Natural killer cell (primary cell): ENCODE measurements at places on chromosomes 2 and 18.

DNA sequence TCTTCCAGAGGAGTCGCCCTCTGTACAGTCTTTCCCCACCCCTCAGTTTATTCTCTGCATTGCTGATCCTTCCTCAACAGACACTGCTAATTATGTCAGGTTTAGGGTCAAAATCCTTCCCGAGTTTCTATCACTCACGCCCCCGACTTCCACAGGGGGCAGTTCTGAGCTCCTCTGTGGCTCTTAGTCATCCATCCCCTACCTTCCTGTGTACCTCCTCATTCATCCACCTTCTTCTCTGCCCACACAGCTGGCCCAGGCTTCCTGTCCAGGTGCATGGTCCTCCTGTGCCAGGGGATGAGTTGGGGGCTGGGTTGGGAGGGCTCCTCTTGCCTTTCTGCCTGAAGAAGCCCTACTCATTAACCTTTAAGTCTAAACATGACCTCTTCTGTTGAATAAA is 202.9 kb downstream of the ARL4C start:
- no peak for DNase-seq
- peak overlapping the region; percentile 99 for H3K27ac ChIP-seq
- H3K4me3 ChIP-seq, result no peak overlapping the region
- H3K27me3 ChIP-seq, result no peaks in the 10 kb centered on the region
- H3K36me3 ChIP-seq, result no peaks in the 10 kb centered on the region

GRCh38 chr2:43221763-43222474 is 4.5 kb downstream of the ZFP36L2 start:
- peak overlapping the region; percentile 92 for H3K4me3 ChIP-seq
- no peaks in the 10 kb centered on the region for H3K27me3 ChIP-seq
- H3K4me1 ChIP-seq, result peaks cover 48% of the 10 kb centered on the region
- peak overlapping the region; percentile 96 for H3K27ac ChIP-seq
- H3K36me3 ChIP-seq, result peaks cover 36% of the 10 kb centered on the region

- no peaks in the 10 kb centered on the region for H3K4me1 ChIP-seq
- no peak overlapping the region for H3K4me3 ChIP-seq
- H3K27ac ChIP-seq, result no peak overlapping the region
- no peaks in the 10 kb centered on the region for H3K27me3 ChIP-seq
Observed at GRCh38 chr2:217723981-217724380, 278.8 kb downstream of the TNS1 start.

GRCh38 chr2:121902171-121902591 is 146.7 kb downstream of the TSN start:
- no peak overlapping the region for H3K27ac ChIP-seq
- H3K36me3 ChIP-seq, result no peaks in the 10 kb centered on the region
- H3K27me3 ChIP-seq, result no peaks in the 10 kb centered on the region
